LoVo (cell line): ENCODE measurements at places on chromosomes 5 and 9.
A peak's percentile ranks its signal among the peaks of the same experiment; 100 is the strongest.

- DNase-seq = no peak
Measured at GRCh38 chr9:1031951-1032601, 18.1 kb upstream of the DMRT2 start.

GRCh38 chr9:6733831-6734230, 23.9 kb upstream of the KDM4C start:
- no peak for DNase-seq

DNA sequence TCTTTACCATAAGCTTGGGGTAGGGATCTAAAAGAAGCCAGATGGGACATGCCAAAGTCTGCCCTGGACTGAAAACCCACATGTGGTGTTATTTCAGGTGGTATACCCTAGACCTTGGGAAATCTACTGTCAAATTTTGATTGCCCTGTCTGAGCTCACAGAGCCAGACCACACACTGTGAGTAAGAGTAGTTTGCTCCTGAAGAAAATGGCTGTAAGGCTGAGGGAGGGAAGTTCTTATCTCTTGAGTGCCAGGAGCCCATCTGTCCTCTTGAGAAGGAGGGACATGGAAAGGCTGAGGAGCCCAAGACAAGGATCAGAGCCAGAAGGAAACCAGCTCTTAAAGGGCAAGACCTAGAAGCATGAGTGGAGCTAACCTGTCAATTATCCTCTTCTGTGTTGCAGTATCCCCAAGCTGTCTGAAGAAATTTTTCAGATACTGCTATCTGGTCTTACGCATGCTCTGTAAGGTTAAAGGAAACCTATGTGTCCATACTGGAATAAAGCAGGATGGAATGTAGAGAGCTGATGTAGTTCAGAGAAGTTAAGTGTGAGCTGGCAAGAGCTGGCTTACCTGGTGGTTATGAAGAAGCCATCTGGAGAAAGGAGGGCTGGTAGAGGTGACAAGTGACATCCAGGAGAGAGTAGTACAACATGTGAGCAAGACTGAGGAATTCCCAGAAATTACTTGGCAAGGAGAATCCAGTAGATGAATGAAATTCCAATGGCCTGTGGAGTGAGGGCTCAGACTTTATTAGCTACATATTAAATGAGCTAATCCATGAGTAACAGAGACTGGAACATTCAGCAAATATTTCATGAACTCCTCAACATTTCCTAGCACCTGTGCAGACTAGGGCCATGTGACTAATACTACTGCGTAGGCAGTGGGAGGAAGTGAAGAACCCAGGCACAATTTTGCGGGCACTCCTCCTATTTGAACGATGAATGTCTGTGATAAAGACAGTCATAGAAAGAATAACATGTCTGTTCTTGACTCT, 389.1 kb upstream of the KIF2A start:
- no peak for DNase-seq

DNA sequence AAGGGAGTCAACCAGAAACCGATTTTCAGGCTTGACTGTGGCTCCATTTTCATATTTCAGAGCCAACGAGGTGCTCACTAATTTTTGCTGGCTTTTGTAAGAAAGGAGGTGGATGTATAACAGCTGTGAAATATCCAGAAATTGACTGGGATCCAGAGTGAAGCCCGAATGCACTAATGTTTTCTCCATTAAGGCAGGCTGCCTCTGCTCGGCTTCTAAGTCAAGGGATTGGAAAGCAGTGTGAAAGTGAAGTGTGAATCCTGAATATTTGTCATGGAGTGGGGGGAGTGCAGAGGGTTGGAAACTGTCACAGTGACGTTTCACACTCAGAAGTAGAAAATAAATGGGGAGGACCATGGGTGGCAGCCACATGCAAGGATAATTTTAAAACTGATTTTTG, 237.4 kb downstream of the GOLPH3 start:
- DNase-seq = no peak

DNA sequence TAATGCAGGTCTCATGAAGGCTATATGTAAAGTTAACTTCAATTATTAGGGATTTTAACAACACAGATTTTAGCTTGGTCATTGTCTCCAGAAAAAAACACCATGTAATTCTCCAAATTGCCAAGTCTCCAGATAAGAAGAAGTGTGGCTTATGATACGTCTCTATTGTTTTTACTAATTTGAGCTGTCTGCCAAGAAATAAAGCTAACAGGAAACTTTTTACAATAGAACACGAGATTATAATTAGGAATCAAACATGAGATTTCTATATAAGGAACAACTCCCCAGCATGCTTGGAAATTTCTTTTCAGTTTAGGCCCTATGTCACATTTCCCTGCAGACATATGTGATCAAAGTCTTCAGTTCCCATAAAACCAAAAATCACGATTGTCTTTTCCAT, 142.7 kb downstream of the MCTP1 start:
- DNase-seq = no peak

DNA sequence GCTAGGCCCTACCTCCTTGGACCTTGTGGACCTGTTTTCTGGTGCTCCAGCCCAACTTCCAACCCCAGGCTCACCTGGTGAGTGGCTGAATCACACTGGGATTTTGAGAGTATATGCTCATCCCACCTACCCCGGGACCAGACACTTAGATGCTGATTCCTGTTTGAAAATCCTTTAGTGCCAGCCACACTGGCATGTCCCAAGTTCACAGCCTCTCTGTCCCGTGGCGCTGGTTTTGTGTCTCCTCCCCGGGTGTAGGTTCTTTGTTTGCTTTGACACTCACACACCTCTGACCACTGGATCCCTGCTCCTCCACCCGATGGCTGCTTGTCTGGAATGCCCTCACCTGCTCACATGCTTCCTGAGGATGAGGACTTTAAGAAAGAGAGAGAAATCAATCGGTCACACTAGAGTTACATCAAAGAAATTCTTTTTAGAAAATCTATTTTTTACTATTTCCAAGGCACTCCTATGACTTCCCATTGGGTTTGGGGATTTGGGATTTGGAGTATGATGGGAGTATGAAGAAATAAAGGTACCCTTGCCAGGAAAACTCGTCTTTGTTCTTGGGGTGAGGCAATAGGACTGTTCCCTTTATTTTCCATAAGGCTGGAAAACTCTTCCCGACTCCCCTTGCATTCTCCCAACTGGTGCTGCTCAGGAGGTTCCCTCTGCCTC, 7.3 kb upstream of the SLC25A48 start:
- no peak for DNase-seq

DNA sequence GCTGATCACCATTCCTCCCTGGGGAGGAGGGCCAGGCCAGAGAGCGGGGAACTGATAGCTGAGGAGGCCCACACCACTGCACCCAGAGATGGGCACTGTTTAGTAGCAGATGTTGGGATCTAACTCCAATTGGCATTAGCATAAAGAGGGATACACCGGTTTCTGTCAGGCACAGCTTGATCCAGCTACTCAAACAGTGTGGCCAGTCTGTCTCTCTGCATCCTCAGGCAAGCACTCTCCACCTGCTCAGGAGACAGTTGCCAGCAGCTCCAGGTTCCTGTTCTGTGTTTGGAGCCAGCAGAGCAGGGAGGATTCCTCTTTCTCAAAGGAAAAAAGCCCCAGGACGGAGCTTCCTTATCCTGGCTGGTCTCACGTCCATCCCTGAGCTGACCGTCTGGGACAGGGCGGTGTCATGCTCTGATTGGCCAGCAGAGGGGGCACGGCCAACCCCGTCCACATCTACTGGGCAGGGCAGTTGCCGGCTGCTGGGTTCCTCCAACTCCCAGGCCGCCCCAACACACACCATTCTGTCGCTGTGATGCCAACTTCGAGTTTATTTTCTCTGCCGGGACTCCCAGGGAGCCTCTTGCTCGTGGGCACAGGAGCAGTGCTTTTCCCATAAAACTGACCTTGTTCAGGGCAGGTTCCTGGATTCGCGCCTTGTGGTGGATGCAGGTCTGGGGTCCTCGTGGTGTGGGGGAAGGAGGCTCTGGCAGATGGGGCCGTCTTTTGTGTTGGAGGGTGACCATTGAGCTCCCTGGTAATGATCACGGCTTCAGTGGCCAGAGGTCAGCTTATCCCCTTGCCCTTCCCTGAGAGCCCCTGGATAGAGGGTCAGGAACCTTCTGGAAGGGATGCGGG, 47.9 kb downstream of the COL5A1 start:
- peak; percentile 46 for DNase-seq

GRCh38 chr9:129524582-129525270, 96.2 kb downstream of the C9orf50 start:
- DNase-seq = no peak

DNA sequence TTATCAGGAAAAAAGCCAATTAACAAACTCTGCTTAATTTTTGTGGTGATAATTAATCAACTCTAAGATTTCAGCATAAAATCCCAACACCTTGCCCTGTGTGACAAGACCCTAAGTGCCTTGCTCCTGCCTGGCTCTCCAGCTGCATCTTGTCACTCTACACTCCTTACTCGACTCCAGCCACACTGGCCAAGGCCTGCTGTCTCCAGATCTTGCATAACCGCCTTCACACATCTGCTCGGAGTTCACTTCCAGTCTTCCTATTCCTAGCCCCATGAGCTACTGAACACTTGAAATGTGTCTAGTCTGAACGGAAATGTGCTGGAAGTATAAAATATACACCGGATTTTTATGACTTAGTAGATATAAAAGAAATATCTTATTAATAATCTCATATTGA, 259.6 kb downstream of the EPB41L4A start:
- DNase-seq = no peak

GRCh38 chr9:92187989-92188714, 72.9 kb upstream of the SPTLC1 start:
- no peak for DNase-seq

GRCh38 chr9:134899818-134900217, 17.9 kb downstream of the FCN1 start:
- no peak for DNase-seq

DNA sequence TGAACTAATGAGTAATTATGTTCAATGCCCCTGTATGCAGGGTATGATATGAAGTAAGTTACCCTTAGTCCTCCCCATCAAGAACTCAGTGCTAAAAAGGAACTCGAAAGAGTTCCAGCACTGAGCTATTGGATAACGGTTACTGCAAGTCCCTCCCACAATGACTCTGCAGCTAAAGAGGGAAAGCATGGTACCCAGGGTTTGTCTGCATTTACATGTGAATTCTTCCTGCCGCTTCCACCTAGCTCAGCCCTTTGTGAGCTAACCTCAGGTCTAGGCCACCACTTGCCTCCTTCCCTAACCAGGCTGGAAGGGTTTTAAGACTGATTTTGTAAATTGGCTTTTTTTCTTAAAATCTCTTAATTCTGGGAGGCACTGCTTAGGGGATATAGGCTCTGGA, 376.8 kb downstream of the EBF1 start:
- no peak for DNase-seq

GRCh38 chr9:98097836-98098235, 21.2 kb downstream of the TRIM14 start:
- no peak for DNase-seq

GRCh38 chr9:112262577-112262976, 70.8 kb downstream of the PTBP3 start:
- DNase-seq = no peak

DNA sequence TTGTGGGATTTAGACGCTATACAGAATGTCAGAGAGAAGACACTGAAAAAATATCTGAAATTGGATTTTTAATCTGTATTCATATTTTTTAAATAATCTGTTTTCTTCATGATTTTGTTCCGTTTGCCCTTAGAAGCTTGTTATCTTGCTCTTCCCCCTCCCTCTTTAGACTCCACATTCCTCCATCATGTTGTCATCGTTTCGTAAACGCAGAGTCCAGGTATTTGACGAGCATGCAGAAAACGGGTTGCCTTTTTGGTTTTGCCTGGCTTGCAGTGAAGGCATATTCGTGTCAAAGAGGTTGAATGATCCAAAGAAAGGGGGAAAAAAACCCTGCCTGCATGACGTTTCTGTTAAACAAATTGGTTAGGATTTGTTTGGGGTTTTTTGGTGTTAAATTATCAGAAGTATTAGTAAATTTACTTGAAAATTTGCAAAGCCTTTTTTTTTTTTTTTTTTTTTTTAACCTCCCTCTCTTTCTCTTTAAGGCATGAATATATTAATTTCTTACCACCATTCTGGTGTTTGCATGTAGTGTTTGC, 2.9 kb downstream of the SPTAN1 start:
- peak; percentile 66 for DNase-seq

DNA sequence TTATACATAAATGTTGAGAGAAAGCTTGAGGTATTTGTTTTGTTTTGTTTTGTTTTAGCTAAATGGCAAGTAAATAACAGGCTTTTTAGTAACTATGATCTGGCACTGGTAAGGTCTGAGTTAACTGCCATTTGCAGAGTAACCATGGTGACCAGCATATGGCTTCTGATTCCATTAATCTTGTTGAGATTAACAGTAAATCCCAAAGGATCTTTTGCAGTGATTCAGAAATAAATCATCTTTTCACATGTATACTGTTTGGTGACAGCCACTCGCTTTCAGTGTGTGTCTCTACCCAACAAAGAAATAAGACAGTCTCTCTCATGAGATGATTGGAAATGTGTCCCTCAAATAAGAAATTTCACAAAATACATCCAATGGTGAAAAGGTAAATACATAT, 235.6 kb downstream of the RAB3C start:
- DNase-seq = no peak

DNA sequence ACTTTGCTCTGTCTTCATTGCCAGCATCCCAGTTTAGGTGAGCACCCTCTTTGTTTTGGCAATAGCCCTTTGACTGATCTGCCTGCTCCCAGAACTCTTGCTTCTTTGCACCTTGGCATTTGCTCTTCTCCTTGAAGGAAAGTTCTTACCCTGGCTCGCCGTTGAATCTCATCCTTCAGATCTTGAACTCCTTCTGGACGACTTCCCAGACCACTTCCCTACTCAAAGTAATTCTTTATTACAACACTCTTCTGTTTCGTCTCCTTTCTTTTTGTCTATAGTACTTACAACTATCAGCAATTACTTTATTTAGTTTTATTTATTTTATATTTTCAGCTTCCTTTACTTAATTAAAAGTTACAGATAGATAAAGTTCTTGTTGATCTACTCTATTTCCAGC, 1510.1 kb downstream of the MAT2B start:
- DNase-seq = no peak

DNA sequence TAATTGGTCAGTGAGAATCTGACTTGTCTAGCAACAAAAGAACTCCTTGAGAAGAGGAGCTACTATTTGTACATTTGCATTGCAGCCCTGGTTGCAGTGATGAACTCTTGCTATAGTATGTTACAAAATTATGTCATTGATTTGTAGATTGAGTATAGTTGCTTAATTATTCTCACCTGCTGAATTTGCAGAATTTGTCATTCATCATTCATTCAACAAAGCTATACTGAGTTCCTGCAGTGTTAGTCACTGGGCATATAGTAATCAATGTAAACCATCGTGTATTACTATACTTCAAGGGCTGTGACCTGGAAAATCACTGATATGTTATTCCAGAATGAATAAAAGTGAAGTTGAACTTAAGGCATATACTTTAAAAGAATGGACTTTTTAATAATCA, 50.1 kb downstream of the SLC1A3 start:
- no peak for DNase-seq
